ENCODE measurements at places on chromosomes 7 and 10.

DNA sequence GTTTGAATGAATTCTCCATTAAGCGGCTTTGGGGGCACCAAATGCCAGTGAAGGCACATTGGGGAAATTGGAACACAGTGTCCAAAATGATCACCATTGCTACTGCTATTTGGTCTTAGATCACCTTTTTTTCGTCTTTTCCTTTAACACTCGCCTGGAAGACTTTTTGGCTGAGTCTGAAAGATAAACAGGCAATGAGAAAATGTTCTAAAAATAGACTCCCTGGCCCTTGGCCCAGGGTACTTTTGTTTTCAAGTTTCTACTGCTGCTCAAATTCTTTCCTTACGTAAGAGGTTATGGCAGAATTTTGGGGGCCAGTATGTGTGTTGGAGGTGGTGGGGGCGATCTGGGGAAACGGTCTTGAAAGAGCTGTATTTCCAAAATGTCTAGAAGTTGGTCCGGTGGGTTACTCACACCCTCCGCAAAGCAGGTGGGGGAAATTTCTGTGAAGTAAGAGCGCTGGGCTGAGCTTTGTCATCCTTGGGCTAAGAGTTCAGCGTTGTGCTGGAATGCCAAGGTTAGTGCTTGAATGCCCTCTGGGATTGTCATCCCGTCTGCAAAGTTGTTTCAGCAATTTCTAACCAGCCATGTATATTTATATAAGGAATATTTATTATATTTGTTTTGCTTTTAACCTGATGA lies 1.3 kb upstream of the ITPRIP start:
- H3K27ac ChIP-seq, result peak overlapping the region; percentile 97
- peak; percentile 51 for DNase-seq
- no peaks in the 10 kb centered on the region for H3K36me3 ChIP-seq
- peak overlapping the region; percentile 81 for H3K4me3 ChIP-seq
- peaks cover 7% of the 10 kb centered on the region for H3K27me3 ChIP-seq
- peaks cover 18% of the 10 kb centered on the region for H3K4me1 ChIP-seq

GRCh38 chr10:80694930-80695329 lies 157.2 kb downstream of the SH2D4B start:
- peaks cover 2% of the 10 kb centered on the region for H3K27me3 ChIP-seq
- H3K36me3 ChIP-seq, result no peaks in the 10 kb centered on the region
- no peak for DNase-seq
- H3K27ac ChIP-seq, result no peak overlapping the region
- peaks cover 9% of the 10 kb centered on the region for H3K4me1 ChIP-seq

DNA sequence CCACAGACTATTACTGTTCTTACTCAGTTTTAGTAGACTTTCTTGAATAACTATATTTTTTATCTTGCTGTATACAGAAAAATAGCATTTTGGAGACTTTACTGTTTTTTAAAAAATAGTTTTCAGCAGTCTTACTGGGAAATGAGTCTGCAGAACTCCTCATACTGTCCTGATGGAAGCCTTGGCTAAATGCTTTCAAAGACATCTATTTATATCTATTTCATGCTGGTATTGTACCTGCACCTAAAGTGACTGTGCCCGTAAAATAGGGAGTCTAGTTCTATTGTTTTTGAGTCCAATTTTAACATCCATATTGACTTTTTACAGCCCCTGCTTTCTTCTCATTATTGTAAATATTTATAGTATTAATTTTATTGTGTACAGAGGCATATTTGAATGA lies 288.6 kb upstream of the CDC14C start:
- H3K4me1 ChIP-seq, result no peaks in the 10 kb centered on the region
- H3K27ac ChIP-seq, result no peak overlapping the region
- H3K27me3 ChIP-seq, result no peaks in the 10 kb centered on the region
- no peak for DNase-seq

DNA sequence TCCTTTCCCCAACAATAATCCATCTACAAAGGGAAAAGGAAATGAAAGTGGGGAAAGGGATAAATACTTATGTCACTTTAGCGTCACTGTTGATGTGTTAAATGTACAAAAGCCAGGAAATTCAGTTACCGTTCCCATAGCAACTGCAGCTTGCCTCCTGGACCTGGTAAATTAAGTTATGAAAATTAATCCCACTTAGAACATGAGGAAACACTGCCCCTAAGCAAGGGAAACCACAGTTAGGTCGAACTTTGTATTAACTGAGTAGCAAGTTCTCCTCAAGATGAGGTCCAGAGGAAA lies 338.2 kb upstream of the AOAH start:
- H3K4me1 ChIP-seq, result no peaks in the 10 kb centered on the region
- H3K27ac ChIP-seq, result no peak overlapping the region
- H3K4me3 ChIP-seq, result no peak overlapping the region
- no peaks in the 10 kb centered on the region for H3K27me3 ChIP-seq

- no peaks in the 10 kb centered on the region for H3K4me1 ChIP-seq
- H3K4me3 ChIP-seq, result no peak overlapping the region
- DNase-seq, result no peak
- H3K36me3 ChIP-seq, result peaks cover 3% of the 10 kb centered on the region
- H3K27me3 ChIP-seq, result no peaks in the 10 kb centered on the region
Observed at GRCh38 chr7:135380351-135380750, 129.6 kb downstream of the CNOT4 start.

DNA sequence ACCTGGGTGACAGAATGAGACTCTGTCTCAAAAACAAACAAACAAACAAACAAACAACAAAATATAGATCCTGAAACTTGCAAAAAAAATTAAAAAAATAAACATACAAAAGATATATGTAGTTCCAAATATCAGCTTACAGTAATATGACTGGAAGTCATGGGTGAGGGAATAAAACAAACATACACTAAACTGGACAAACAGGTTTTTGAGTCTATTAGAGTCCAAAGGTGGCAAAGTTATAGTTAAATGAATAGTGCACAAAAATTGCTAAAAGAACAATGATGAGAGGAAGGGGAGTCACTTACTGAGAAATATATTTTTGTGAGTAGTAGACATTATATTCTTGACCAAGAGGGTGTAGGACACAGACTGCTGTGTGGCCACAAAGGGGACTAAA lies 16.7 kb upstream of the RSBN1L start:
- peaks cover 5% of the 10 kb centered on the region for H3K36me3 ChIP-seq
- DNase-seq, result no peak
- H3K4me1 ChIP-seq, result no peaks in the 10 kb centered on the region
- no peak overlapping the region for H3K27ac ChIP-seq
- H3K4me3 ChIP-seq, result no peak overlapping the region
- no peaks in the 10 kb centered on the region for H3K27me3 ChIP-seq

DNA sequence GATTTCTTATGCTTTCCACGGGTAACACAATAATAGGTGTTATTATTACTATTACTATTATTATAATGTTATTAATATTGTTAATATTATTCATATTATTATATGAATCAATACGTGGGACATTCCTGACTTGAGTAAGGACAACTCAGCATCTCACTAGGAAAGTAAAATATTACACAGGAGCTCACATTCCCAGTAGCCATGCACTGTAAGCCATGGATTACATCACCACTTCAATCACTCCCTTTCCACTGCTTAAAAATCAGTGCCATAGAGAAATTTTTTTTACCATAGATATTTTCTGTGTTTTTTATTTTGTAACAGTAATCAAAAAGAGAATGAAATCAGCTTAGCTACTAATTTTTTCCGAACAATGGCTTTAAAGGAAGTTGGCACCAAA lies 68.5 kb upstream of the DGKI start:
- H3K36me3 ChIP-seq, result peaks cover 10% of the 10 kb centered on the region
- no peaks in the 10 kb centered on the region for H3K4me1 ChIP-seq
- no peak for DNase-seq
- no peak overlapping the region for H3K4me3 ChIP-seq
- H3K27ac ChIP-seq, result no peak overlapping the region

GRCh38 chr10:3570131-3570729 lies 214.8 kb downstream of the KLF6 start:
- H3K36me3 ChIP-seq, result no peaks in the 10 kb centered on the region
- H3K27ac ChIP-seq, result peak overlapping the region; percentile 67
- no peak for DNase-seq
- H3K27me3 ChIP-seq, result no peaks in the 10 kb centered on the region
- no peak overlapping the region for H3K4me3 ChIP-seq
